ENCODE measurements at places on chromosomes 5 and 9. TPM values are rescaled to one million over a fixed set of nuclear protein-coding genes. Genes with fewer than 3 reads are reported as not detected.

Gene HOMER1
- polyA plus RNA-seq = 20.7 TPM

Gene LOX
- 41.6 TPM for polyA plus RNA-seq

Gene HMMR
- polyA plus RNA-seq = 18.8 TPM

Gene MSX2
- polyA plus RNA-seq = 0.10 TPM

Gene ITK
- 0.17 TPM for polyA plus RNA-seq

Gene AGGF1
- polyA plus RNA-seq = 24.5 TPM

Gene LTC4S
- polyA plus RNA-seq = 2.7 TPM

Gene PCDHGB5
- 10.3 TPM for polyA plus RNA-seq

Gene SPOCK1
- polyA plus RNA-seq = 15.9 TPM

Gene ST8SIA4
- 7.7 TPM for polyA plus RNA-seq

Gene IFNA13
- not detected for polyA plus RNA-seq

DNA sequence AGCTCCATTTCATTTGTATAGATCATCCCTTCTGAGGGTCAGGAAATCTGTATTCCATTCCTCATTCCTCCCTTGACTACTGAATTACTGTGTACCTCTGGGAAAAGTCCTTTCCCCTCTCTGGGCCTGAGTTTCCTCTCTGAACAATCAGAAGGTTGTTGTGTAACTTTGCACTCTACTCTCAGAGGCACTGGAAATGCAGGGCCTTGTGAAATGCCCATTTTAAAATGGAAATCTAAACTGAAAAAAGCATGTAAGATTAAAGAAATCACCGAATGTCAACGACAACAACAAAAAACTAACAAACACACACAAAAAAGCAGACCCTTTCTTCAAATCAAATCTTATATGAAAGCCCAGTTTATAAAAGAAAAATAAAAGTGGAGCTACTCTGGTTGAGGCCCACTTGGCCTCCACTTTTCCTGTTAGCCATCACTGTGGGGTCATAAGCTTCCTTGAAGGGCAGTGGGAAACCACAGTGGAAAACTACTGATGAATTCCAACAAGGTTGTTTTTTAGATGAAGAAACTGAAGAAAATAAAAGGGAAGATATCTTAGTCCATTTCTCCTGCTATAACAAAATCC is 21.6 kb upstream of the GRPEL2 start:
- DNase-seq = no peak

DNA sequence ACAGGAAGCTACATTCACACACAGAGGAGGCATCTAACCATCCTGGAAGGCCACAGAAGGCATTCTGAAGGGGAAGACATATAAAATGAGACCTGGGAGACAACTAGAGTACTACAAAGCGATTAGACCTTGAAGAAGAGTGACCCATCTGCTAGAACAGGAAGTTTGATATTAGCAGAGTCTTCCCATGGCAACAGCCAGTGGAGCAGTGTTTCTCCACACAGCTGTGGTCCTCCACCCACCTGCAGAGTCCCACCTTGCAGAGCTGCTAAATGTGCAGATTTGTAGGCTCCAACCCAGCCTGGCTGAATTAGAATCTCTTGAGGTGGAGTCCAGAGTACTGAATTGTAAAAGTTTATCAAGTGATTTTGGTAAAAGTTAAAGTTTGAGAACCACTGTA is 267.0 kb downstream of the CETN3 start:
- no peak for DNase-seq

DNA sequence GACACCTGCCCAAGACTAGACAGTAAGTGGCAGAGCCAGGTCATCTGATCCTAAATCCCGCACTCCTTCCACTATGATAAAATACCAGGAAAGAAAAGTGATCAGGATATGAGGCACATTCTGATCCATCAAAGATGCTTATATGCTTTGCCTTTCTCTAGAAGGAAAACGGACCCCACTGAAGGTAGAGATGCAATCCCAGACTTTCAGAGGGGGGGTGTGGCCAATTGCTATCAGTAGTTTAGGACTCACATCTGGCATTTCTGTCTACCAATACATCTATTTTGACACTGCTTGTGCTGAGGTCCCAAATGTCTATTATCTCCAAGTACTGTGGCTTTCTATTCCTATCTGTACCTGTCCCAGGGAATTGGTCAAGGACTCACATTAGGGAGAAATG is 1.7 kb downstream of the TRIM52 start:
- DNase-seq = no peak

DNA sequence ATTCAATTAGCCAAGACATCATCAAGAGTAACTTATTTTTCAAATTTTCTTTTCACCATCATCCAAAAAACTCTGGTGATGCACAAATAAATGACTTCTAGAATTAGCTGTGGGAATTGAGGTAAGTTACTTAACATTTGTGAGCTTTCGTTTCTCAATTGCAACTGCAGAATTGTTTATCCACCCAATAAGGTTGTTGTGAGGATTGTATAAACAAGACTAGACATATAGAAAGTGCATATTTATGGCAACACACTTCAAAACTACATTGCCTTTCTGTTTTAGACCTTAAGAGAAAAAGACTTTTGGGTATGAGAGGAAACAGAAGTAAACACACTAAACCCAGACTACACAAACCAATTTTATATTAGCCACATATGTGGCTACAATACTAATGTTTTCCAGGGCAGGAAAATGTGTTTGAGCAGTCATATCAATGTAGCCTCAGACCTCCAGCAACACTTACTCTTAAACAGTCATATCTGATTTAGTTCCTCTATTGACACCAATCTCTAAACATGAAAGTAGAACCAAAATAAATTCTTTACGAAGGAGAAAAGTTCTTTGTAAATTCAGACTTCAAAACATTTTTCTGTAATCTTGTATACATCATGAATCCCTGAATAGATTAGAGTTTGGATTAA is 488.0 kb upstream of the CYLC2 start:
- DNase-seq = no peak

DNA sequence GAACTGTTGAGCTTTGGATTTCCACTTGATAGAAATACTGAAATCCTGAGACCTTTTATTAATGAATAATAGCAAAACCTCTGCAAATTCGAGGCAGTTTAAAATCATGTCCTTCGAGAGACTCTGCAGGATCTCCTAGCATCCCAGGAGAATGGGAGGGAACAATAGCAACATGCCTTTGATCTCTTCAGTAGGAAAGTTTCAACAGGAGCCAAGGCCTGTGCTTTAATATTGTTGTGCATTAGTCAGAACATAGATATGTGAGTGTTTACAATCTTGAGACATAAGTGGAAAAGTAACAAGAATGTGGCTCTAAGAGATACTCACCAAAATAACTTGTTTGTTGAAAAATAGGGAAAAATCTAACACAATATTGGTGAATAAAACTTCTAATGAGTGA is 83.3 kb upstream of the LHFPL2 start:
- DNase-seq = no peak

DNA sequence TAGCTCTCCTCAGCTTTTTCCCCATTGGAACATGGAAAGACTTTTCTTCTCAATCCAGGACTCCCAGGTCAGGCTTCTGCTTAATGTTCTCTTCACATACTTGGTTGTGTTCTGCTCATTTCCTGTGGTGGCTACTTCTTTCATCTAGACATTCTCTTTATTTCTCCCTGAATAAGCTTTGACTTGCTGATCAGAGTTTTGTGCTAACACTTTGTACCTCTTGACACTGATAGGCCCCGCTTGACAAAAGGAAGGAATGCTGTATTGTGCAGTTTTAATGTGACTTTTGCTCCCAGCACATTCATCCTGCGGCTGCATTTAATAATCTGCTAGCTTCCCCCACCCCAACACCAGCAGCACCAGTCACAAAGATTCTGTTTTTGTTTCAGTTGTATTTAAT is 90.9 kb upstream of the MINAR2 start:
- no peak for DNase-seq

DNA sequence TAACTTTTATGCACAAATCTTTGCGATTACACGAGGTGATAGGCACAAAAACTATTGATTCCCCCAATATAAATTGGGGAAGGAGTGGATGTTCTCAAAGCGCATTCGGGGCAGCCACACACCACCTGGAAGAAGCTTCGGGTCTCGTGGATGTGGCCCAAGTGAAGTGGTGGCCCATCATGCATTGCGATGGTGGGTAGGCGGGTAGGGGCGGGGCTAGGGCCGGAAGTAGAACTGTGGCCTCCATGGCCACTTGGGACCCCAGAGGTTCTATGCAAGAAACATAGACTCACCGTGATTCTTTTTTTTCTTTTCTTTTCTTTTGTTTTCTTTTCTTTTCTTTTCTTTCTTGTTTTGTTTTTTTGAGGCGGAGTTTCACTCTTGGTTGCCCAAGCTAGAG is 86.4 kb upstream of the SLC44A1 start:
- no peak for DNase-seq

- no peak for DNase-seq
Observed at GRCh38 chr9:130423272-130423671, 21.5 kb upstream of the ASS1 start.

GRCh38 chr9:15191378-15191777 is 115.6 kb downstream of the TTC39B start:
- no peak for DNase-seq

- no peak for DNase-seq
Observed at GRCh38 chr5:61306531-61307131, 25.4 kb upstream of the ZSWIM6 start.

- no peak for DNase-seq
Observed at GRCh38 chr5:148848393-148849031, 22.1 kb downstream of the ADRB2 start.

- DNase-seq = no peak
Observed at GRCh38 chr9:10785255-10785654, 172.5 kb upstream of the PTPRD start.

DNA sequence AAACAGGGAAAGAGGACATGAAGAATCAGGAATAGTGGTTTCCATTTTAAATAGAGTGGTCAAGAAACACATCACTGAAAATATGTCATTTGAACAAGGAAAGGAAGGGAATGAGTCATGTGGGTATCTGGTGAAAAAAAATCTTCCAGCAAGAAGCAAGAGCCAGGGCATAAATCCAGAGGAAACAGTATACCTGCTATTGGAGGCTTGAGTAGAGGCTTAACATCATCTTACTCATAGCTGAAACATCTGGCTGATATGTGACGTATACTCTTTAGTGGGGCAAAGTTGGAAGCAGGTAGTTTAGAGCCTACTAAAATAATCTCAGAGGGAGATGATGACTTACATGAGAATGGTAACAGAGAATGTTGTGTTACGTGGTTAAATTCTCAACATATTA is 517.2 kb downstream of the CAAP1 start:
- no peak for DNase-seq

DNA sequence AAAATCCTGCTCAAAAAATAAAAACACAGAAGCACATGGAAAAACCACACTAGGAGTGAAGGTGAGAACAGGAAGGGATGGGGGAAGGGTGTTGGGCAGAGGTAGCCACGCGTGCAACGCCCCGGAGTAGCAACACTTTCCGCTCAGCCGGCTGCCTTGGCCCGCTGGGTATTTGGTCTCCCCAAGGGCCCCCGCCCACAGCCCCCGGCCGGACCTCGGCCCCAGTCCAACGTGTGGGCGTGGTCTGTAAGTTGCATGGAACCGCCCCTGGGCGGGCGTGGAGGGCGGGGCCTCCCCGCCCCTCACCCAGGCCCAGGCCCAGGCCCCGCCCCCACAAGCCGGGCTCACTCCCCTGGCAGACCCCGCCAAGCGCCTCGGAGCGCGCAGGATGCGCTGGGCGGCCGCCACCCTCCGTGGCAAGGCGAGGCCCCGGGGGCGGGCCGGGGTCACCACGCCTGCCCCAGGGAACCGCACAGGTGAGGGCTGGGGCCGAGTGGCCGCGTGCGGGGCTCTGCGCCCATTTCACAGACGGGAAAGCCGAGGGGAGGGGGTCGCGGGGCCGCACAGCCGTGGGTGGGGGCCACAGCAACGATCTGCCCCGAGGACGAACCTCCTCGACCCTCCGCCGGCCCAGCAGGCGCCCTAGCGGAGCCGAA is at the start of gene SUSD3:
SUSD3 (plus strand) TSS at position 347 of the 656 bp plus-strand sequence; CDS start at position 389, 42 bp downstream.
- peak; percentile 64 for DNase-seq

GRCh38 chr9:92385953-92386352 is 18.4 kb downstream of the OGN start:
- DNase-seq = no peak

GRCh38 chr5:78791501-78792100 is 143.0 kb upstream of the LHFPL2 start:
- DNase-seq = no peak

GRCh38 chr9:125756518-125756917 is 9.3 kb downstream of the PBX3 start:
- DNase-seq = no peak

- no peak for DNase-seq
Observed at GRCh38 chr5:98217138-98217537, 556.3 kb upstream of the RGMB start.

- no peak for DNase-seq
Observed at GRCh38 chr5:94240134-94240533, 378.3 kb downstream of the KIAA0825 start.

GRCh38 chr5:155750571-155750970 is 576.4 kb upstream of the SGCD start:
- DNase-seq = no peak

DNA sequence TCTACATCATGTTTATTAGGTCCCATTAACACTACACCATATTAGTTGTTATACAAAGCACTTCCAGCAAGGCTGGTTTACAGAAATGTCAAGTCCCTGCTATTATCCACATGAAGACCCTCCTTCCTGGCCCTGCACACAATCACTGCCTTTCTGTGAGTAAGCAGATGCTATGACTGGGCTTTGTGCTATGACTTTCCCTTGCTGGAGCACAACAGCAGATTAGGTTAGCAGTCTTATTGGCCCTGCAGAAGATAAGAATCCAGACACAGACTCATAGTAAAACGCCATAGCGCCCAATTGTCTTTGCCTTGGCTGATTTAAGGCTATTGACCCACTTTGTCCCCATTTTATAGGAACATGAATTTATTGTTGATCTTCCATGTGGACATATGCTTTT is 228.9 kb upstream of the ACTBL2 start:
- DNase-seq = no peak

DNA sequence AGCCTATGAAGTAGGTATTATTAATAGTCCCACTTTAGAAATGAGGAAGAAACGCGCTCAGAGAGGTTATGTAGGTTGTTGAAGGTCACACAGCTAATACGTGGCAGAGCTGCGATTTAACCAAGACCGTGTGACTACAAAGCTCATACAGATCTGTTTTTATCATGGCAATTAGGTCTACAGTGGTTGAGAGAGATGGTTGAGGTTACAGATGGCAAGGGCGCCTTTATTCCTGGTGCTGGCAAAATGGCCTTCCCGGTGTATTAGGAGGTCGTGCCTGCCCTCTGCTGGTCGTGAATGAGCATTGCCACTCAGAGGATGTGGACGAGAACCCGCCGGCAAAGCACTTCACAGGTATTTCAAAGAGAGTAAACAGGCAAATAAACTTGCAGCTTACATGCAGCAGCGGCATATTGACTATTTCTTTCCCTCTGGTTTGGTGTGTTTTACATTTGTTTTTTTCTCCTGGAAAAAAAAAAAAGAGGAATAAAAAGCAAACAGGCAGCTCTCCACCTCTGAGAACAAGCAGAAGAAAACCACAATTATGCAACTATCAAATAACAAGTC is 65.3 kb upstream of the EGFLAM start:
- peak; percentile 50 for DNase-seq

DNA sequence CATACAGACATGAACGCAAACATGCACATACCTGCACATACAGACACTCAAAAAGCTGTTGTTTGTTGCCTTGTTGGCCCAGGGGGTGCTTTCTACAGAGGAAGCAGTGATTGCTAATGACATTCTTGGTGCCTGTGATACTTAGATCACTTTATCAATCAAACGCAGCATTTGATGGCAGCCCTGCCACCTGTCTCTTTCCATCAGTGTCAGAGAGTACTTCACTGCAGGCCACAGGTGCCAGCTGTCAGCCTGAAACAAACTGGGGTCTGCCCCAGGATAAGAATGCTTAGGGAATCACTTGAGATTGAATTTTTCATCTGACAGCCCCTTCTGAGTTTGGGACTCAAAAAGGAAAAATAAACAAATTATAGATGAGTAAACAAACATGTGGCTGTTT is 388.9 kb upstream of the SGCD start:
- DNase-seq = no peak

All from left renal pelvis (tissue), 4 donors.